ENCODE measurements at places on chromosomes 7 and 10.

GRCh38 chr7:104160375-104160774, 47.4 kb downstream of the ORC5 start:
- DNase-seq: no peak

DNA sequence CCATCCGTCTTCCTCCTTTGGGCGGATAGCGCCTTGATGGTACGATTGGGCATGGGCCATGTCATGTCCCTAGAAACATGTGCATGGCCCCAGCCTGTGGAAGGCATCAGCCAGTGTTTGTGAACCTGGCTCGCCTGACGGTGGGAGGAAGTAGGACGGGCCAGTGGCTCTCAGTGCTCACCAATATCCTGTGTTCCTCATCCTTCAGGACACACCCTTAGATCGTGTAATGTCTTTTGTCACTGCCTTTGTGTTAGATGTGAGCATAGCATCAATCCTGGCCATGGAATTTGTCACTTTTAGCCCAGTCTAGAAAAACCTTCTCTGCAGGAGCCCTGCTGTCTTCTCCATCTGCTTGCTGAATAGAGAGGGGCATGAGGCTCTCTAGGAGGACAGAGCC, 77.6 kb downstream of the PFKFB3 start:
- no peak for DNase-seq

DNA sequence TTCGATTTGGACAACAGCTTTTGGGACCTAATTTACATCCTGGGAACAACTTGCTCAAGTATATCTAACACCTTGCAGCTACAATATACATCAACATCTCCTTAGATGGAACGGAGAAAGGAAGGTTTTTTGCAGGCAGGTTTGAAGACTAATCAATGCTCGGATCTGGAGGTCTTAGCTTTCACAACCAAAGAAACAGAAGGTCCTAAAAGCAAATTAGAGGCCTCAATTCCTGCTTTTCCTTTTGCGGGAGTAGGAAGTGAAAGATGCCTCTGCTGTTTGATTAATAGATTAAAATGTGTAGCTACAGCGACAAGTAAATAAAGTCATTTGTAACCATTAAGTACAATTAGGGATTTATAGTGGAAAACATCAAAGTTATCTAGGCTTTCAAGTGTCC, 3.7 kb upstream of the SP8 start:
- DNase-seq: no peak

GRCh38 chr7:86320341-86320740, 323.4 kb upstream of the GRM3 start:
- DNase-seq: no peak

- no peak for DNase-seq
These were observed 248.8 kb upstream of the ZMIZ1 start for GRCh38 chr10:78820007-78820362.

DNA sequence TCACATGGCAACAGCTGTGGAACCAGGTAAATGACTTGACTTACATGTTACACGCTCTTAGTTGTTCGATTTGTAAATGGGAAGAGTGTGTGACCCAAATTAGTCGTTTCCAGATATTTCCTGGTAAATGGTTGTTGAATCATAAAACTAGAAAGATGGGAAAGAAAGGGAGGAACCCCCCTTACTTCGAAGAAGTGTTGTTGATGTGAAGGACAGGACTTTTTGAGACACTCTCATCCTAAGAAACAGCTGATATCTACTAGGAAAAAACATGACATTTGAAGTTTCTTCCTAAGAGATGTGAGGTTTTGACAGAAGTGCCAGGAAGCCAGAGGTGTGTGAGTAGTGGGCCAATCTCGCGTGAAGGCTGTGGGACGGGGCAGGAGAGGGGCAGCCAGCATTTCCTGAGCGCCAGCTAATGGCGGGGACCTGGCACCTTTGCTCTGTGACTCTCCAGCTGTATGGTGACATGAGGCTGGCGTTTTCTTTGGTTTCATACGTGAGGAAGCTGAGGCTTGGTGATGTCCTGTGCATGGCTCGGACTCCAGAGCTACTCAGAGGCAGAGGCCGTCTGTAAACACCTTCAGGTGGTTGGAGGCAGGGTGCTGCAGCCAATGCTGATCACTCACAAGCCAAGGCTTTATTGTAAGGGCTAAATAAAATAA, 53.7 kb downstream of the IKZF1 start:
- no peak for DNase-seq
